ENCODE measurements at places on chromosomes 1 and 21.

GRCh38 chr1:110760321-110760720, 85.6 kb upstream of the KCNA3 start:
- no peak overlapping the region for H3K4me3 ChIP-seq
- peaks cover 23% of the 10 kb centered on the region for H3K27me3 ChIP-seq
- DNase-seq: no peak

DNA sequence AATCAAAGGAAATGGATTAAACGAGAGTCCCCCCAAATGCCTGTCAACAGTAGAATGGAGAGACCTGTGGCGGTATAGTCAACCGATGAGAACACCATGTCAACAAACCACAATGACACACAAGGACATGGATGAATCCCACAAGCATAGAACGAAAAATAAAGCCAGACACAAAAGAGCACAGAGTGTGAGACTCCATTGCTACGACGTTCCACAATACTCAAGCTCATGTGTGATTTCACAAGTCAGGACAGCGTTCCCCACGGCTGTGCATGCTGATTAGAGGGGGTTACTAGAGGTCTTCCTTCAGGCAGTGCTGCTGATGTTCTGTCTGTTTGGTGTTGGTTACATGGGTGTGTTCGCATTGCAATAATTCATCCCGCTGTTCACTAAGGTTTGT, 5.8 kb upstream of the PLA2G2D start:
- H3K36me3 ChIP-seq: peaks cover 15% of the 10 kb centered on the region
- peaks cover 50% of the 10 kb centered on the region for H3K4me1 ChIP-seq
- DNase-seq: no peak
- no peak overlapping the region for H3K4me3 ChIP-seq
- H3K27ac ChIP-seq: peak overlapping the region; percentile 79

DNA sequence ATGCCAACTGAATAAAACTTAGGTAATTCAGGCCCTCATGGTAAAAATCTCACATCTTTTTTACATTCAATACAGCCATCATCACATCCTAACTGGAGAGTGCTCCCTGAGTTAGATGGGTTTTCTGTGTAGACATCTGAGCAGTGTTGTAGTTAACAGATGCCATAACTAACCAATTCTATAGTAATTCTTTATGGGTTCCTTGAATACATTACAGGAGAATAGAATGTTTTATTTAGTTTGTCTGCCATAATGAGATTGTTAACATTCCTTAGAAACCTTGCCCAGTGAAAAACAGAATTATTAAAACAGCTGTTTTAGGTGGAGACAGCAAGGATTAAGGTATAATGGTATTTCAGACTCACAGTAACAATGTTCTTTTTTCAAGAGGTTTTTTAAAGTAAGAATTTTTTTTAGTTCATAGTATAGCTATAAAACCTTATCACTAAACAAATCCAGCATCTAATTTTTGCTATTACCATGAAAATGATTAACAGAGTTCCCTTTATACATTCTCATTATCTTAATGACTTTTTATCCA, 95.3 kb downstream of the ATP5PO start:
- DNase-seq: no peak
- H3K4me1 ChIP-seq: no peaks in the 10 kb centered on the region
- H3K27me3 ChIP-seq: no peaks in the 10 kb centered on the region
- H3K27ac ChIP-seq: no peak overlapping the region

DNA sequence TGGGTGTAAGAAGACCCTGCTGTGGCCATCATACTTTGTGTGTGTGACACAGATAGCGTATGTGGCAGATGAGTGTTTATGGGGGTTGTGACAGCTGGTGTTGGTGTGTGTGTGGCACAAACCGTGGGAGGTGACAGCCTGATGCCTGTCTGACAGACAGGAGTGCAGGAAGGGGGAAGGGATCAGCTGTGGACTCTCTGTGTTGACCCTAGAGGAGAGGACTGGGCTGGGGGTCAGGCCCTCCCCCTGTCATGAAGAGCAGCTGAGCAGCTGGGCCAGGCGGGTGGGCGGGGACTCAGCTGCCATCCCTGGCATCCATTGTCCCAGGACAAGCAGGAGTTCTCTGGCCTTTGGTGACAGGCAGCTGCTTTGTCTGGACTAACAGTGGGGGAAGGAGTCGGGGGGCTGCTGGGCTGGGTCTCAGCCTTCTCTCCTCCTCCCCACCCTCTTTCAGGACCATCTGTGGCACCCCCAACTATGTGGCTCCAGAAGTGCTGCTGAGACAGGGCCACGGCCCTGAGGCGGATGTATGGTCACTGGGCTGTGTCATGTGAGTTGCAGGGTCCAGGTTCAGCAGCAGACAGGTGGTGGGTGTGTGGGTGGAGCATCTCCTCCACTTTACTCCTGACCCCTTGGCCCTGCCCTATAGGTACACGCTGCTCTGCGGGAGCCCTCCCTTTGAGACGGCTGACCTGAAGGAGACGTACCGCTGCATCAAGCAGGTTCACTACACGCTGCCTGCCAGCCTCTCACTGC, 2.3 kb downstream of the PLK3 start:
- H3K4me1 ChIP-seq: peaks cover 48% of the 10 kb centered on the region
- H3K27me3 ChIP-seq: no peaks in the 10 kb centered on the region
- peaks cover 59% of the 10 kb centered on the region for H3K36me3 ChIP-seq

- no peaks in the 10 kb centered on the region for H3K27me3 ChIP-seq
- H3K36me3 ChIP-seq: peaks cover 26% of the 10 kb centered on the region
- H3K27ac ChIP-seq: peak overlapping the region; percentile 93
- peak overlapping the region; percentile 50 for H3K4me3 ChIP-seq
- DNase-seq: no peak
- peaks cover 62% of the 10 kb centered on the region for H3K4me1 ChIP-seq
These were observed 20.9 kb upstream of the LY9 start for GRCh38 chr1:160774886-160775719.

DNA sequence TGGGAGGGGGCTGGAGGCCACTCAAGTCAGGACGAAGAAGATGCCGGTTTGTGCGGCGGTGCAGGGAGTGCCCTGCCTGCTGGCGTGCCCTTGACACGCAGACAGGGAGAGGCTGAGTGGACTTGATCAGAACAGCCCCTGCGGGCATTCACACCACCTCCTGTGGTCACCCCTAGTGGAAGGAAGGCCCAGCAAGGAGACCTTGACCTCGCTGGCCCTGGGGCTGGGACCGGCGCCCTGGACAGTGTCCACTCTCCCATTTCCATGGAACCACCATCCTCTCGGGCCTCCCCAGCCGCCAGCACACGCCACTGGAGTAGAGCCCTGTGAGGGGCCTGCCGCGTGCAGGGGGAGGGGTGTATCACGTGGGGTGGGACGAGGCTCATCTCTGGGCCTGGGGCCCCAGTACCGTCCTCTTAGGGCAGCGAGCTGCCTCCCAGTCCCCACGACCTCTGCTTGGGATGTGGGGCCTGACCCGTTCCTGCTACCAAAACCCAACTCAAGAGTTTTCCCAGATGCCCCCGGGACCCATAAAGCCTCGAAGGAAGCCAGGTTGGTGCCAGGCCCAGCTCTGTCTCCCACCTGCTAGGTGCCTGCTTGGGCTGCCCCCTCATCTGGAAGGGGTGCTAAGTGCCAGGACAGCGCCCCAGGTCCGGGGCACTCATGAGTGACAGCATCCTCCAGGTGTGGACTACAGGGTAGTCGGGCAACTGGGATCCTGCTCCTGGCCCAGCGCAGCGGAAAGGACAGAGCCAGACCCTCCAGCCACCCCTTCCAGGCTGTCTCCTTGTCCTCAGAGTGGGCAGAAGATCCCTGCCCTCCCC, 62.8 kb downstream of the SLX9 start:
- H3K27ac ChIP-seq: no peak overlapping the region
- H3K27me3 ChIP-seq: peaks cover 24% of the 10 kb centered on the region
- peaks cover 13% of the 10 kb centered on the region for H3K4me1 ChIP-seq
- no peak for DNase-seq
- no peak overlapping the region for H3K4me3 ChIP-seq

GRCh38 chr1:84687714-84688462, 2.4 kb downstream of the SSX2IP start:
- peaks cover 28% of the 10 kb centered on the region for H3K4me1 ChIP-seq
- no peaks in the 10 kb centered on the region for H3K36me3 ChIP-seq
- no peaks in the 10 kb centered on the region for H3K27me3 ChIP-seq
- no peak overlapping the region for H3K27ac ChIP-seq
- H3K4me3 ChIP-seq: no peak overlapping the region
- DNase-seq: no peak

- H3K4me3 ChIP-seq: no peak overlapping the region
- H3K36me3 ChIP-seq: no peaks in the 10 kb centered on the region
- peaks cover 6% of the 10 kb centered on the region for H3K4me1 ChIP-seq
- no peak overlapping the region for H3K27ac ChIP-seq
- H3K27me3 ChIP-seq: peaks cover 15% of the 10 kb centered on the region
- DNase-seq: no peak
These were observed 6.4 kb upstream of the TNFRSF25 start for GRCh38 chr1:6472391-6472790.

- H3K27ac ChIP-seq: peak overlapping the region; percentile 94
- peaks cover 68% of the 10 kb centered on the region for H3K27me3 ChIP-seq
- H3K36me3 ChIP-seq: no peaks in the 10 kb centered on the region
These were observed 10.7 kb upstream of the RGS16 start for GRCh38 chr1:182614796-182615454.

Data from stimulated activated naive B cell treated with anti-CD40 and anti-IgM and Interleukin-4, amounts not matched to agents 10 μg/mL and 1 μg/mL and 100 μg/mL, for 72 hours (primary cell).